Left lung (tissue), 14 donors: ENCODE measurements at places on chromosomes 11 and 22.
A peak's percentile ranks its signal among the peaks of the same experiment; 100 is the strongest.

- DNase-seq = no peak
These were observed 1.4 kb downstream of the PCSK7 start for GRCh38 chr11:117230286-117230961.

DNA sequence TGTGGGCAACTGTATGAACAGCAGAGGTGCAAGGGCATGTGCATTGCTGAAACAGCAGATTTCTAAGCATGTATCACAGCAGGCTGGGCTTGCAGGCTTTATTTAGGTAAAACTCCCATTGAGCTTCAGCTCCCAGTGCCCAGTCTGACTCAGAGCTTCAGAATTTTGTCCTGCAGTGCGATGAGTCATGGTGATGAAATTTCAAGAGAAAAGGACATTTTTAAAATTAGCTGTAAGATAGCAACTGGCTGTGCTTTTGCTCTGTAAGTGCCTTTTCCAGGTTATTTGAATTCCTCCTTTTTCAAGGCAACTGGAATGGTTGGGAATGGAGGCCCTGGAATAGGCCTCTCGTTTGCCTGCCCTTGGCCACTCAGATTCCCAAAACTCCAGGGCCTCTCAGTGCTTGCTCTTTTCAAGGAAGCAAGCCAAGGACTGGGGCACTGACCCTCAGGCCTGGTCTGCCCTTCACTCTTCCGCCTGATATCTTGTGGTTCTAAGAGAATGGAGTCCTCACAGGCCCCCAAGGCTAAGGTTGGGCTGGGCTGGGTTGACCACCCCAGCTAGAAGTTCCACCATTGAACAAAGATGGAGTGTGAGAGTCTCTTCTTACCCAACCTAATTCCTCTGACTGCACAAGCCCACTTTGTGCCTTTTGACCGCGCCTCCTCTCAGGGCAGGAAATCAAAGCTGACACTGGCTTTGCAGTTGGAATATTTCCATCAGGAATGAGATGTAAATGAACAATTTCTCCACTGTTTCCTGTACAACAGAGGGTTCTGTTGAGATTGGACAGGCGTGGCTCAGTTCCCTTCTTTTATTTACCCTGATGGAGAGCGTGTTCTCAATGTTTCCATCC is 59.5 kb upstream of the PRSS23 start:
- DNase-seq = peak; percentile 77

DNA sequence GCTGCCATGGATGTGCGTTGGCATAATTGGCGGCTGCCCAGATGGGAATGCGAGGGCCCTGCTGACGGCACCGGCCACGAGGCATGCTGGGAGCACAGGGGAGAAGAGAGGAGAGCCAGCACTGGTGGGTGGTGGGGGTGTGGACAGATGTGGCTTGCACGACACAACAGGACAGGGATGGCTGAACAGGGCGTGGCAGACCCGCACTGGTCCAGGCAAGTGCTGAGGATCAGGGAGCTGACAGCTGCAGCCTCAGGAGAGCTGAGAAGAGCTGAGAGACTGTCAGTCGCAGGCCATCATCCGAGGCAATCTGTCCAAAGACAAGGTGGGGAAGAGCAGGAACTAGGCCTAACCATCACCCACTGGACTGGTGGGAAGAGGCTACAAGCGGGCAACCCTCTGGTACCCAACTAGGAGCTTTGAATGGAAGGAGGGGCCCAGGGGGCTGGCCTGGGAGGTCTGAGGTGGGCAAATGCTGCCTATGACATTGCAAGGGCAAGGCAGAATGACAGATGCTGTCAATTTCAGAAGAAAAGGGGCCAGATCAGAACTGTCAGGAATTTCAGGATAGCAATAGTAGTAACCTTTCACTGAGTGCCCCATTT is 2.4 kb downstream of the GNB1L start:
- no peak for DNase-seq

GRCh38 chr11:79973721-79974617 is 533.1 kb upstream of the TENM4 start:
- peak; percentile 7 for DNase-seq

- DNase-seq = no peak
These were observed 115.3 kb upstream of the TBCEL start for GRCh38 chr11:120908461-120909181.

- peak; percentile 46 for DNase-seq
These were observed 70.5 kb upstream of the SESN3 start for GRCh38 chr11:95301474-95301873.

DNA sequence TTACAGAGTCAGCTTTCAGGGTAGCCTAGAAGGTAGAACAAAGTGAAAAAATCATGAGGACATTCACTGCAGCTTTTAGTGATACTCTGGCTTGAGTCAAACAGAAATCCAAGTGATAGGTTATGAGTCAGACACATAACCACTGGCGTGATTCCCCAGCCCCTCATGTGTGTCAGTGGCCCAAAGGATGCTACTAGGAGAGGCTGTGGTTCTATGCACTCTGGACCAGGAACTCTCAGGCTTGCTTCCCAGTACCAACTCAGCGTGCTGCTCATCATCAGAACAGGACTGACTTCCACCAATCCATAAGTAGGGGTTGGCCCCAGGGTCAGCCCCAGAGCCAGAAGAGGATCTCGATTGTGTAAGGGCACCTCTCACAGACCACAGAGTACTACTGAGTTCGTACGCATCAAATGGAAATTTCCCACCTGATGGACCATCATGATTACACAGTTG is 116.8 kb downstream of the MED15 start:
- no peak for DNase-seq
